Esophagus squamous epithelium (tissue), 5 donors: ENCODE measurements at places on chromosomes 11 and 22.
A peak's percentile ranks its signal among the peaks of the same experiment; 100 is the strongest.

DNA sequence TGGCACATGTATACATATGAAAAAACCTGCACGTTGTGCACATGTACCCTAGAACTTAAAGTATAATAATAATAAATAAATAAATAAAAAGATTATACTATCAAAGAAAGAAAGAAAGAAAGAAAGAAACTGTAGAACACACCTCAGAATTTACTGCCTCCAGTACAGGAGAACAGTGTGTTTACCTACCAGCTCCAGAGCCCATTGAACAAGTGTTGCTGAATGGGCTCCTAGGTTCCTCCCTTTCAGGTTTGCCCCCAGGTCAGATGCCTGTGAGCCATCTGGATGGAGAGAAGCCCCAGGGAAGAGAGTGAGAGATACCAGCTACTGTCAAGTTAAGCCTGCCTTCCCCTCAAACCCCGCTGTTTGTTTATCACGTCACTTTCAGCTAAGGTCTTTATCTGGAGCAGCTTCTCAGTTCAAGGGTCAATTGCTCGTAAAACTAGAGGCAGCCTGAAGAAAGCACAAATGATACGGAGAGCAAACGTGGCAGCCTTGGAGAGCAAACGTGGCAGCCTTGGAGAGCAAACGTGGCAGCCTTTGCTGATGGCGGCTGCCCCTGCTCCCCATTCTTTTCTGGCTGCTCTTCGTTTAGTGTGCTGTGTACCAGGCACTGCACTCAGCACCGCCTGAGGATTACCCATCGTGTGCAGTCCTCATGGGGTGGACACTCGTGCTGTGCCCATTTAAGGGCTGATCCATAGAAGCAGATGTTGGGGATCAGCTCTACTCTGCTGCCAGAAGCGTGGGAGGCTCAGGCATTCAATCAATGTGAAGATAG, 111.7 kb downstream of the ADAMTS15 start:
- H3K36me3 ChIP-seq = no peaks in the 10 kb centered on the region
- no peaks in the 10 kb centered on the region for H3K4me1 ChIP-seq
- H3K27me3 ChIP-seq = no peaks in the 10 kb centered on the region
- no peak overlapping the region for H3K4me3 ChIP-seq
- no peak for DNase-seq

GRCh38 chr11:1515082-1516060, 28.8 kb upstream of the MOB2 start:
- H3K27me3 ChIP-seq = no peaks in the 10 kb centered on the region
- peaks cover 34% of the 10 kb centered on the region for H3K4me1 ChIP-seq
- no peaks in the 10 kb centered on the region for H3K36me3 ChIP-seq
- no peak overlapping the region for H3K27ac ChIP-seq
- no peak overlapping the region for H3K4me3 ChIP-seq

DNA sequence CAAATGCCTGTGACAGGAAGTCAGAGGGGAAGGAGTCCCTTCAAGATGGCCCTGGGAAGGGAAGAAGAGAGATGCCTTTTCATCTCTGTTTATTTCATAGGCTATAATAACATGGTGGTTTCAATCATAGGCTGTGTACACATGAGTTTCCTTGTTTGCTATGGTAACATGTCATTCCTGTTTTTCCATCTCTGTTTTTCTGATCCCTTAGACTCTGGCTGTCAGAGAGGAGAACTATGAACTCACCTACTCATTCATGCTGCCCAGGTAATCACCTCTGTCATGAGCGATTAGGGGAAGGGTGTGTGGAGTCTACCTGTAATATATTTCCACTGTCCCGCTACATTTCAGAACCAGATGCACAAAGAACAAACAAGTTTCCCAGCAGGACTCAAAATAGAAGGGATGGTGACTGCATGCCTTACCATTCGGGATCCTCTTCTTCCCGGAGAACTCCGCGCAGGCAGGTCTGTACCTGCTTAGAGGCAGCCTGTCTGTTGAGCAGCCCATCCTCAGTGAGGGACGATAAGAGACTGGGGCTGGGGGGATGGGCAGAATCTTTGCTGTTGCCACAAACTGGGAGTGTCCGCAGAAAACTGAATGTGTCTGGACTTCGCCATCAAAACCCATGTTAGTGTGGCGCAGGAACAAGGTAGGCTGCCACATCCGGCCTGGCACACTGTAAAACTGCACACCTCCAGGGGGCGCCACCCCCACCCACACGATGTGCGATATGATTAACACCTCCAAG, 7.1 kb upstream of the PEX26 start:
- no peaks in the 10 kb centered on the region for H3K36me3 ChIP-seq
- peak overlapping the region; percentile 24 for H3K27ac ChIP-seq
- no peak overlapping the region for H3K4me3 ChIP-seq

GRCh38 chr11:65540290-65541092, 15.6 kb downstream of the SCYL1 start:
- peak overlapping the region; percentile 97 for H3K27ac ChIP-seq
- peaks cover 25% of the 10 kb centered on the region for H3K4me1 ChIP-seq
- no peaks in the 10 kb centered on the region for H3K27me3 ChIP-seq
- peak; percentile 73 for DNase-seq
- H3K36me3 ChIP-seq = peaks cover 55% of the 10 kb centered on the region

- H3K36me3 ChIP-seq = no peaks in the 10 kb centered on the region
- no peaks in the 10 kb centered on the region for H3K4me1 ChIP-seq
- no peaks in the 10 kb centered on the region for H3K27me3 ChIP-seq
Observed at GRCh38 chr11:31764766-31765165, 46.4 kb downstream of the PAX6 start.

GRCh38 chr11:85044911-85045310, 582.2 kb downstream of the DLG2 start:
- no peaks in the 10 kb centered on the region for H3K27me3 ChIP-seq
- H3K4me3 ChIP-seq = no peak overlapping the region
- no peaks in the 10 kb centered on the region for H3K4me1 ChIP-seq
- no peak overlapping the region for H3K27ac ChIP-seq
- no peak for DNase-seq

GRCh38 chr22:23525510-23525909, 54.6 kb downstream of the IGLL1 start:
- no peaks in the 10 kb centered on the region for H3K36me3 ChIP-seq
- H3K4me3 ChIP-seq = no peak overlapping the region
- peaks cover 17% of the 10 kb centered on the region for H3K4me1 ChIP-seq
- no peaks in the 10 kb centered on the region for H3K27me3 ChIP-seq
- no peak for DNase-seq
- no peak overlapping the region for H3K27ac ChIP-seq

- no peaks in the 10 kb centered on the region for H3K27me3 ChIP-seq
- no peaks in the 10 kb centered on the region for H3K36me3 ChIP-seq
- no peak for DNase-seq
- H3K27ac ChIP-seq = no peak overlapping the region
Observed at GRCh38 chr11:35496416-35496815, 29.0 kb downstream of the PAMR1 start.

GRCh38 chr11:92087725-92088537, 136.7 kb upstream of the FAT3 start:
- no peak for DNase-seq
- no peak overlapping the region for H3K4me3 ChIP-seq
- no peak overlapping the region for H3K27ac ChIP-seq

- H3K27ac ChIP-seq = no peak overlapping the region
- DNase-seq = no peak
- no peaks in the 10 kb centered on the region for H3K4me1 ChIP-seq
- H3K36me3 ChIP-seq = no peaks in the 10 kb centered on the region
Observed at GRCh38 chr22:22694106-22694505, 49.7 kb downstream of the GGTLC2 start.

- peaks cover 69% of the 10 kb centered on the region for H3K4me1 ChIP-seq
- peaks cover 91% of the 10 kb centered on the region for H3K36me3 ChIP-seq
- DNase-seq = no peak
Observed at GRCh38 chr22:37931893-37932389, 21.5 kb downstream of the C22orf23 start.

DNA sequence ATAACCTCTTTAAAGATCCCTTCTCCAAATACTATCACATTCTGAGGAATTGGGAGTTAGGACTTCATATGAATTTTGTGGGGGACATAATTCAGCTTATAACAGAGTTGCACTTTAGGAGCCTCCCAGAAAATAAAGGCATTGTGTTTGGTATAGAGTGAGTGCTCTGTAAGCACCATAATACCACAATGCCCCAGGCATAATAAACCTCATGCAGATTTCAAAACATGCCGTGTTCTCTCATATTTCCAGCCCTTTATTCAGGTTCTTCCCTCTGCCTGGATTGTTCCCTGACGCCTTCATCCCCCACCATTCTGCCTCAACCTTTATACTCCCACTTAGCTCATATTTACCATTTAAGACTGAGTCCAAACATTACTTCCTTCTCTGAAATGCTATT, 398.8 kb upstream of the FAT3 start:
- H3K4me1 ChIP-seq = no peaks in the 10 kb centered on the region
- H3K4me3 ChIP-seq = no peak overlapping the region
- DNase-seq = no peak
- no peaks in the 10 kb centered on the region for H3K27me3 ChIP-seq

DNA sequence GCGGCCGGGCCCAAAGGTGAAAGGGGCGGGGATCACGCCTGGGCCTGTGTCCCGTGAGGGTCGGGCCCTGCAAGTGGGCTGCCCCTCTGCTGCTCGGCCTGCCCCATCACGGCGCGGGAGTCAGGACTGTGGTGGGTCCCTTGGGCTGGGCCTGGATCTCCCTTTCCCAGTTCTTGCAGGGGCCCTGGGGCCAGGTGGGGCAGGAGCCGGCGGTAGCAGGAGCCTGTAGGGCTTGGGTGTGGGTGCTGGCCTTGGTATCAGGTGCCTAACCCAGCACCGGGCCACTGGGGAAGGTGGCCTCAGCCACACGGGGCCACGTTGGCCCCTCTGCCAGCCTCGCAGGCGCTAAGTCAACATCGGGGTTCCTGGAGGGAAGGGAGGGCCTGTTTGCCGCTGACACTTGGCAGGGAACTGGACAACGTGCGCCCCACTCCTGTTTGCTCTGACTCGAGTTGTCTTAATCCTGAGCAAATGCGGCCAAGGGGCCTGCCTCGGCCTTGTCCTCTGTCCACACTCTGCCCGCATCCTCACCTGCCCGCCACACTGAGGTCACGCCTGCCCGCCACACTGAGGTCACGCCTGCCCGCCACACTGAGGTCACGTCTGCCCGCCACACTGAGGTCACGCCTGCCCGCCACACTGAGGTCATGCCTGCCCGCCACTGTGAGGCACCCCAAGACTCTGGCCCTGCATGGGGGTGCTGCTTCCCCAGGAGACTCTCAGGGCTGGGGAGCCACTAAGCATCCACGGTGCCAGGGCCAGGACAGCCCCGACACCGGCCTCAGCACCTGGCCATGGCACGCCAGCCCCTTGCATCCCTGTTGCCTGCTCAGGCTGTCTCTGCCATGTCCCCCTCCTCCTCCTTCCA, 14.2 kb upstream of the MUC5B start:
- no peaks in the 10 kb centered on the region for H3K4me1 ChIP-seq
- no peak overlapping the region for H3K4me3 ChIP-seq
- DNase-seq = no peak
- H3K27ac ChIP-seq = no peak overlapping the region
- H3K27me3 ChIP-seq = no peaks in the 10 kb centered on the region

DNA sequence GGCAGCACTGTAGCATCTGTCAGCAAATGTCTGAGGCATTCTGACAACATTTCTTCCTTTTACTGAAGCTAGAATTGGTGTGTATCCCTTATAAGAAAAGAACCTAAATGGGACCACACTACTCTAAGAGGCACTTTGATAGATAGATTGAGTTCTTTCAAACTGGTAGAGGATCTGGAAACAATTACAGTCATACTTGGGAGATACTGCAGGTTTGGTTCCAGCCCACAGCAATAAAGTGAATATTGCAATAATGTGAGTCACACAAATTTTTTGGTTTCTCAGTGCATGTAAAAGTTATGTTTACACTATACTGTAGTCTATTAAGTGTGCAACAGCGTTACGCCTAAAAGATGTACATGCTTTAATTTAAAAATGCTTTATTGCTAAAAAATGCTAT, 96.9 kb downstream of the SBF2 start:
- no peak for DNase-seq
- H3K4me1 ChIP-seq = no peaks in the 10 kb centered on the region
- no peak overlapping the region for H3K27ac ChIP-seq
- no peaks in the 10 kb centered on the region for H3K27me3 ChIP-seq

- H3K27ac ChIP-seq = no peak overlapping the region
- no peaks in the 10 kb centered on the region for H3K36me3 ChIP-seq
- no peaks in the 10 kb centered on the region for H3K27me3 ChIP-seq
- no peak overlapping the region for H3K4me3 ChIP-seq
- no peaks in the 10 kb centered on the region for H3K4me1 ChIP-seq
- no peak for DNase-seq
Observed at GRCh38 chr11:107769189-107769588, 57.3 kb upstream of the SLN start.

- H3K36me3 ChIP-seq = no peaks in the 10 kb centered on the region
- no peak for DNase-seq
- H3K27me3 ChIP-seq = no peaks in the 10 kb centered on the region
- no peak overlapping the region for H3K27ac ChIP-seq
- no peak overlapping the region for H3K4me3 ChIP-seq
Observed at GRCh38 chr11:86176165-86176884, 68.2 kb upstream of the EED start.

- no peaks in the 10 kb centered on the region for H3K36me3 ChIP-seq
- no peak overlapping the region for H3K27ac ChIP-seq
- H3K4me3 ChIP-seq = no peak overlapping the region
- no peaks in the 10 kb centered on the region for H3K4me1 ChIP-seq
Observed at GRCh38 chr11:8294251-8294935, 30.7 kb upstream of the LMO1 start.

DNA sequence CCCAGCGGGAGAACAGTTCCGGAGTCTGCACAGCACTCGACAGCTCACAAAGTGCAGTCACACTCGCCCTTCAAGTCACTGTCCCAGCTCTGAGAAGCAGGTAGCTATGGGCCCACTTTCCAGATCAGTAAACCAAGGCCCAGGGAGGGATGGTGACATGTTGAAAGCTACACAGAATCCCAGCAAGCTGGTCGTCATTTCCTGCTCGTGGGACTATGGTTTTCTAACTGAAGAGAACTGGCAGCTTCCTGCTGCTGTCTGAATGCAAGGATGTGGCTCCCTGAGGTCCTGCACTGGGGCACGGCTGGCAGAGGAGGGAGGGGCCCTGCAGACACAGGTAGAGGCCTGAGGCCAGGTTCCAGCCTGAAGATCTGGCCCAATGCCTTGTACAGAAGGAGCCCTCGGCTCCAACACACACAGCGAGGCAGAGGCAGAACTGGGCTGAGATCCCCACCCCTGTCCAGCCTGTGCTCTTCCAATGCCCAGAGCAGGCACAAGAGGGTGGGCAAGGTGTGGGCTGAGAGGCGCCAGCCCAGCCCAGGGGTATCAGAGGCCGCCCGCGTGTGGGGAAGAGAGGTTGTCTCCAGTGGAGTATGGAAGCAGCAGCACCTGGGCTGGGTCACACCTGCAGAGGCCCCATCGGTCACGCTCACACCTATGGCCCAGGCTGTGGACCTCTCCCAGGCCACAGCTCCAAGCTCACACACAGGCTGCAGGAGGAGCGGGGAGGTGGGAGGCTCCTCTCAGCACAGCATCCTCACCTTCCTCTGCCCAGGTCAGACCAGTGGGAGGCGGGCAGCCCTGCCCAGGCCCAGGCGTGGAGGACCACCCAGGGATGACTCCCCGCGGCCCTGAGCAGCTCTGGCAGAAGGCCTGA, 119.2 kb downstream of the PHF21B start:
- peaks cover 12% of the 10 kb centered on the region for H3K27me3 ChIP-seq
- DNase-seq = no peak
